T-helper 9 cell (primary cell): ENCODE measurements at places on chromosomes 13 and 19.

GRCh38 chr13:33349986-33350826, 64.7 kb upstream of the STARD13 start:
- no peak for DNase-seq

DNA sequence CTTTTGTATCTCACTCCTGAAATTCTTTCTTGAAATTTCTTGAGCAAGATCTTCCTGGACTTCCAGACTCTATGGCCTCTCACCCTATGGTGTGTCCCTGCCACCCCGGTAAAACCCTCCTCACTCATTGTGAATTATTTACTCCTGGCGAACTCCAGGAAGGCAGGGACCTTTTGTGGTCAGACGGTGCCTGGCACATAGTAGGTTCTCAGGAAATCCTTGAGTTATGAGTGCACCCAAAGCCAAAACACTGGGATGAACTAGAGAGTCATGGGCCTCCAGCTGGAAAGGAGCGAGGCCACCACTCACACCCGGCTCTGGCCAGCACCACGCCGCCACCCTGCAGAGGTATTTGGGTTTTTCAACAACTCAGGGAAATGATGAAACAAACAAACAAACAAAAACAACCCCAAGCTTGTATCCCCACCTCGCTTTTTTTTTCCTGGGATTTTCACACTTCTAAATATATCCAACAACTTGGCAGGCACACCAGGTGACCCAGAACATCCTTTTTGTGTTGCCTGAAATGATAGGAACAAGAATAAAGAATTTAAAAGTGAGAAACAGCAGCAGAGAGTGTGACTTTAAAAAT, 11.2 kb downstream of the HPN start:
- no peak for DNase-seq

DNA sequence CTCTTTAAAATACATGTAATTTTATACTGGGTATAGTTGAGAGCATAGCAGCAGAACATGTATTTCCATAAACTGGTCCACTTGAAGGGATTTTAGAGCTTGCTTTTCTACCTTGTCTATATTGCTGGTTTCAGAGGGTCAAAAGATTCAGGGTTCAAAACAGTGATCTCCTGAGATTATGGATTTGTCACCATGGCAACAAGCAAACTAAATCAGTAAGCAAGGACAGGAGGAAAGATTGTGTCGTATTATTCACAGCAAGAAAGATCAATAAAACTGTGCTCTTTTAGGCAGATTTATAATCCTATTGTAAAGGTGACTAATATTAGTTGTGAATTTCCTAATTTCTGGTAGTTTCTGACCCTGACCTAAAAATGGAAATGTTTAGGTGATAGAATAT, 496.4 kb downstream of the LMO7 start:
- no peak for DNase-seq

GRCh38 chr19:389935-390289, 19.0 kb downstream of the C2CD4C start:
- DNase-seq, result no peak

DNA sequence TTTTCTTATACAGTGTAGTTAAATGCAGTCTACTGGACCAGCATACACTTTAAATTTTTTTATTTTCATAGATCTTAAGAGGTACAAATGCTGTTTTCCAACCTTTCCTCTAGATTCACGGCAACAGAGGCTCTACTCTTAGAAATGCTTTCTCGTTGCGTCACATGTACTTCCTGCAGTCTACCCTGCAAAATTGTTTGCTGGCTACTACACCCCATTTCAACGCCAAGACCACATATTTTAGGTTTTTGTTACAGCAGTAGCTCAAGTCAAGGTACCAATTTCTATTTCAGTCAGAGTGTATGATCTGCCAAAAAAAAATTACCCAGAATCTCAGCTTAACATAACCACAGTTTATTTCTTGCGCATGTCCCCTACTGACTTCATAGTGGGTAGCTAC, 94.1 kb downstream of the TNFSF13B start:
- DNase-seq, result no peak

- DNase-seq, result no peak
These were observed 934.8 kb upstream of the SPRY2 start for GRCh38 chr13:81275666-81276258.

- DNase-seq, result no peak
These were observed 9.0 kb downstream of the SLC25A15 start for GRCh38 chr13:40798380-40798779.

DNA sequence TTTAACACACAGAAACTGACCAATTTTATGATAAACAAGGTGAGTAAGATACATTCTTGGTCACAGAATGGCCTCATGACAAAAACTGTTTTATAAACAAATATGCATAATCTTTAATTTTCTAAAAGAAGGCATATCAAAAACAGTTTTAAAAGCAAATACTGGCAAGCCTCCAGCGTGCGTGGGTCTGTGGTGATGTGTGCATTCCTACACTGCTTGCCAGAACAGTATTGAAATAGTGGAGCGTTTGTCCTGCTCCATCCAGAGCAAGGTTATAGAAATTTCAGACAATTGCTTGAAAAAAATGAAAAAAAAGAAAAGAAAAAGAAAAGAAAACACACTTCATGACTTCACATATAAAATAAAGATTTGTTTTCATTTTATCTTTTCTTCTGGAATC, 140.9 kb downstream of the MZT1 start:
- DNase-seq, result no peak

DNA sequence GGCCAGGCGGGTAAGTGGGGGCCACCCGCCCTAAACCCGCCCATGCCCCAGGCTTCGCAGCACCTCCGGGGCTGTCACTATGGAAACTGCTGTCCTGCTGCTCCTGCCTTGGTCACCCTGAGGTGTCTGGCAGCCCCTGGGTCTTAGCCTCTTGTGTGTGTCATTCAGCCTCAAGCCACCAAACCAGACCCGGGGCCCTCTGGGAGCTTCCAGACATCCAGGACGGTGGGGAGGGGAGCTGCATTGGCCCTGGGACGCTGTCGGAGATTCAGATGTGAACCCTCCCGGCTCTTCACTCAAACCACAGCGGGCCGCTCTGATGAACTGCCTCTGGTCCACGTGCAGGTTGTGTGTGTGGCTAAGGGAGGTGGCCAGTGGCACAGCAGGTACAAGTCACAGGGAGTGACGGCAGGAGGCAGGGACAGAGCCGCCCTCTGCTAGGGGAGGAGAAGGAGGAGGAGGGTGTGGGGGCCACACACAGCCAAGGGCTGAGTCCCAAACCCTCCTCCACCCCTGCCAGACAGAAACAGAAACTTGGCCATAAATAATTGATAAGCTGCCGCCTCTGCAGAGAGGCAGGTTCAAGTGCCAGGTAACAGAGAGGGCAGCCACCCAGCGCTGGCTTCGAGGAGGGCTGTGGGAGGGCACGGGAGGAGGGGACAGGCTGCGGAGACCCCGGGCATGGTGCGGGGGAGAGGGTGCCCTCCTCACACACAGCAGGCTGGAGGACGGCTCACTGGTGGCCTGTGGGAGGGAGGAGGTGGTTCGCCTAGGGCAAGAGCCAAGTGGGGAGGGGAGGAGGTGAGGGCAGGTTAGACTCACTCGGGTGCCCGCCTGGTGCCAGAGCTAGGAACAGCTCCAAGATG, 8.0 kb downstream of the NANOS3 start:
- no peak for DNase-seq
